ENCODE measurements at places on chromosomes 11 and 22.
A peak's percentile ranks its signal among the peaks of the same experiment; 100 is the strongest.

DNA sequence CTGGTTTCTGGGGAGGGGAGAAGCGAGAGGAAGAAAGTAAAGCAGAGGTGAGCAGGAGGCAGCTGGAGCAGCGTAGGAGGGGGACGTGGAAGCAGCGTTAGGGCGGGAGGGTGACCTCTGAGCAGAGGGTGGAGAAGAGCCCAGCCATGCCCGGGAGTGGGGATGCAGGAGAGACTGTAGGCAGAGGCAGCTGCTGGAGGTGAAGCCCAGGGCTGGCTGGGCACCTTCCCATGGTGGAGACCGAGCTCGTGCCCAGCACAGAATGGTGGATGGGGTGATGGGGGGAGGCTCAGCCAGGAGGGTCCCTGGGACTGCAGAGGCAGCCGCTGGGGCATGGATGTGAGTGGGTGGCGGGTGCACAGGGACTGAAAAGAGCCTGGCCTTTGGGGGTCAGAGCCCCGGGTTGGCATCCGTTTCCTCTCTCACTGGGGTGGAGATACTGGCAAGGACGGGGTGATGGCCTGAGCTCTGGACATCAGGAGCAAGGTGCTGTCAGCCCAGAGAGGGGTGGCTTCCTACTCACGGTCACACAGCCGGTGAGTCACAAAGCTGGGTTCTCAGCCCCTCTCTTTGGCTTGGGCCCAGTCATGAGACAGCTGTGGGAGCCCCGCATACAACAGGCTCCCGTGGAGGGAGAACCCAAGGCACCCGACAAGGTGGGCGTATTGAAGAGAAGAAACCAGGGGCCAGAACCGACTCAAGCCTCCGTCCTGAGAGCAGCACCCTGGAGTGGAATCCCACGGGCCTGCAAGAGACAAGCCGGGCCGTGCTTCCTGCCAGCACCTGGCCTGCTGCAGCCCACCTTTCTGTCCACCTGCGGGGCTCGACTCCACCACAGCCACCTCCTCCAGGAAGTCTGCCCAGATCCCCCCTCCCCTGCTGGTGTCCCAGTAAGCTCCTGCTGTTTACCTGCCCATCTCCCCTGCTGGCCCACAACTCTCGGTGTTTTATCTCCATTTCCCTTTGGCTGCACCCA is 45.8 kb upstream of the FGF3 start:
- DNase-seq: no peak

- DNase-seq: no peak
These were observed 106.4 kb downstream of the MICAL2 start for GRCh38 chr11:12216671-12217374.

DNA sequence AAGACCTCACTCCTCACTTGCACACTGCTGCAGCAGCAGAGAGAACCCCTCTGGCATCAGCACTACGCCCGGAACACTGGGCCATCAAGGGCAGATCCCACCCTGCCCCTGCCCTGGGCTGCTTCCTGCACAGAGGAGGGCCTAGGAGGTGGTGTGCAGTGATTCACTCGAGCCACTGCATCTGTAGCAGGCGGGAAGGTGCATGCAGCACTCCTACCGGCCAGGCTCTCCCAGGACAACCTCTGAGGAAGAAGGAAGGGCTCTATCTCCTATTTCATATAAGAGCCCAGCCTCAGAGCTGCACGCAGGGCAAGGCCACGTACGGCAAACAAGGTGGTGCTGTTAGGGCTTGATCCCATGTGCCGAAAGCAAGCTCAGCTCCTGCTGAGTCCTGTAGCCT is 14.2 kb downstream of the RANGAP1 start:
- DNase-seq: no peak

GRCh38 chr11:87421422-87421821 is 383.7 kb downstream of the TMEM135 start:
- peak; percentile 85 for DNase-seq

DNA sequence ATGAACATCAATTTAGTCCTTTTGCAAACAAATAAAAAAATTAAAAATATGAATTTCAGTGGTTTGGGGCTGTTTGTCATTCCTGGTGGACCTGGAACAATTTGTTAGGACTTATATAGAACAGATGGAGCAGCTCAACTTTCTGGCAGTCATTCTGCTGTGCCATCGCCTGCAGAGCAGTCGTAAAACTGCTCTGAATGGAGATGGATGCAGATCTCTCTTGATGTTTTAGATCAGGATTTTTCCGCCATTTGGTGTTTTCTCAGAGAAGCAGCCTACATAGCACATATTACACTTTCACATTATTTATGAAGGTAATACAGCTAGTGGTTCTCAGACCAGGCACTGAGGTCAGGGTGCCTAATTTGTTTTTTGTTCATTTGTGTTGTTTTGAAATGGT is 31.8 kb upstream of the HSPA8 start:
- peak; percentile 40 for DNase-seq

GRCh38 chr11:125948278-125949051 is 2.6 kb downstream of the VSIG10L2 start:
- no peak for DNase-seq

- no peak for DNase-seq
These were observed 66.2 kb upstream of the LMO1 start for GRCh38 chr11:8329847-8330361.

Measured in Ammon's horn (tissue), 1 donor.